Activated T-helper 1 cell treated with anti-CD3 and anti-CD28 coated beads, Interleukin-12 subunit alpha, Interleukin-12 subunit beta, Interleukin-2, Interleukin-4 antibody, amounts not matched to agents 30 ng/mL and 10 ng/mL and 1 ng/mL, durations not matched to agents 14 hours and 24 hours and 36 hours (primary cell): ENCODE measurements at places on chromosomes 6 and 20. TPM values are rescaled to one million over a fixed set of nuclear protein-coding genes. Genes with fewer than 3 reads are reported as not detected.

DNA sequence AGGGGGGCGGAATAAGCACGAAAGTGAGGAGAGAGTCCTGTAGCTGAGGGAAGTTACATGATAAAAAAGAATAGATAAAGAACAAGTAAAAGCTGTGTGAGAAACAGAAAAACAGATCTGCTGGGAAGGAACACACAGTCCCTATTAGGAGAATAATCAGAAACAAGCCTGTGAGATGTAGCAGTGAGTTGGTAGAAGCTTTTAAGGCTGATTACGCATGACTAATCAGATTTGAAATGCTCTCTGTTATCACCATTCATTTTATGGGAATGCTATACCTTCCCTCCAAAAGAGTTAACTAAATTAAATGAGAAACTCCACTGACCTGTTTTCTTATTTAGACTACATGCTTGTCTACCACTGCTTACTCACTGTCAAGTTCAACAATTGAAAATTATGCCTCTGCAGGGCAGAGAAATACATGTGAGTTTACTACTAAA lies 15.8 kb downstream of the REPS1 start:
- no peak for DNase-seq

DNA sequence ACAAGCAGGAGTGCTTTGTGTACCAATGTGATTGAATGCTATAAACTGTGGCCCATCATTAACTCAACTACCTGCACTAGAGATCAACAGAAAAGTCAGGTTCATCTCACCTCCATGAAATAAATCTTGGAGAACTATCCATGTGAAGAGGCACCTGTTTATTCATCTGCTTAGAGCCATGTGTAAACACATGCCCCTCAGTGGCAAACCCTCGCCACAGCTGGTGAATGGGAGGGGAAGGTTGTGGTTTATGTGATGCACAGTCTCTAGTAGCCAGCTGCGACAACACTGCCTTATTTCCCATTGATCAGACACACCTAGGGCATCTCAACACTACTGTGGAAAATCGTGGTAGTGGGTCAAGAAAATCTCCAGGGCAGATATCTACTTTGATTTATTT lies 640.2 kb downstream of the PTPRT start:
- no peak for DNase-seq

NINL gene
- total RNA-seq, result 2.0 and 2.5 TPM in 2 replicates

DNA sequence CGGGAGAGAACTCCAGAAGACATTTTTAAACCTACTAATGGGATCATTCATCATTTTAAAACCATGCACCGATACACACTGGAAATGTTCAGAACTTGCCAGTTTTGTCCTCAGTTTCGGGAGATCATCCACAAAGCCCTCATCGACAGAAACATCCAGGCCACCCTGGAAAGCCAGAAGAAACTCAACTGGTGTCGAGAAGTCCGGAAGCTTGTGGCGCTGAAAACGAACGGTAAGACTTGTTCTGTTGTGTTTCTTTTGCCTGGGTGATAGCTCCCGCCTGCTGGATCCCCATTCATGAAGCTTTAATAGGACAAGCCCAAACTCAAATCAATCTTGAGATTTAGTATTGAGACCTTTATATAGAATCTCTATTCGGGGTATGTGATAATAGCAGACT lies 4.2 kb downstream of the TNFAIP3 start:
- DNase-seq, result no peak

- no peak for DNase-seq
Measured at GRCh38 chr6:149045404-149045803, 272.1 kb upstream of the TAB2 start.

CCDC170 gene
- 0.15 TPM in 1 of 2 replicates, not detected in the other for total RNA-seq

TENT5A gene
- total RNA-seq, result 0.34 and 0.47 TPM in 2 replicates

DNA sequence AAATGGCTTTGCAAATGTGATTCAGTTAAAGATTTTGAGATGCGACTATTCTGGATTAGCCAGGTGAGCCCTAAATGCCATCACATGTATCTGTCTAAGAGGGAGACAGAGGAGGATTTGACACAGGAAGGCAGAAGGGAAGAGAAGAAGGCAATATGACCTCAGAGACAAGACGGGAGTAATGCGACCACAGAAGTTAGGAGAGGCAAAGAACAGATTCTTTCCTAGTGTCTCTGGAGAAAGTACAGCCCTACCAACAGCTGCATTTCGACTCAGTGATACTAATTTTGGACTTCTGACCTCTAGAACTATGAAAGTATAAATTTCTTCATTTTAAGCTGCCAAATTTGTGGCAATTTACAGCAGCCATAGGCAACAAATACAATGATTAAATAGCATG lies 24.2 kb upstream of the TPD52L1 start:
- DNase-seq, result no peak

DNA sequence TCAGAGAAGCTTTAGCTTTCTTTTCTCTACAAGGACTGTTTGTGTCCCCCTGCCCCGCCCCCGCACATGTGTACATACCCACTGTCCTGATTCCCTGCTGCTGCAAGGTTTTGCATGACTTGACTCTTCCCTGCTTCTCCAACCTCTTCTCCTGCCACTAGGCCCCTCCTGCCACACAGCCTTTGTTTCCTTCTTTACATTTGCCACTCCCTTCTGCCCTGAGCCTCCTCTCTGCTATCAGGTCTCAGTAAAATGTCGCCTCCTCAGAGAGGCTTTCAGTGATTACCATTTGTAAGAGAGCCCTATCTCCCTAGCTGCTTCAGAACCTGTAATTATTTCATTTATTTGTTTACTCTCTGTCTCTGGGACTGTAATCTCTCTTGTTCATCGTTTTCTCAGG lies 56.4 kb upstream of the VSTM2L start:
- no peak for DNase-seq

SUMO4 gene
- total RNA-seq, result 11.6 and 12.0 TPM in 2 replicates

SEMG1 gene
- not detected in 2 replicates for total RNA-seq

DNA sequence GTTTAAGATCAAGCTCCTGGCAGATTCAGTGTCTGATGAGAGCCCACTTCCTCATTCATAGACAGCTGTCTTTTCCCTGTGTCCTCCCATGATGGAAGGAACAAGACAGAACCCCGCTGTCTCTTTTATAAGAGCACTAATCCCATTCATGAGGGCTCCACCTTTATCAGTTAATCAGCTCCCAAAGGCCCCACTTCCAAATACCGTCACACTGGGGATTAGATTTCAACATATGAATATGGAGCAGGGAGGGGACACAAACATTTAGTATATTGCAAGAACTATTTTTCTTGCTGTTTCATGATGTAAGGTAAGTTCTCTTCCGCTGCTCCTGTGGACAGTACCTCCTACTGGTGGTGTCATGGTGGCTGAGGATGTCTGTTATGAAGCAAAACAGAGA lies 158.3 kb upstream of the IRAK1BP1 start:
- DNase-seq, result no peak

C2 gene
- total RNA-seq, result 0.88 and 1.6 TPM in 2 replicates

- no peak for DNase-seq
Measured at GRCh38 chr6:159602431-159603041, 90.5 kb downstream of the SOD2 start.

GRCh38 chr6:108497883-108498282 lies 62.8 kb upstream of the FOXO3 start:
- no peak for DNase-seq

- DNase-seq, result no peak
Measured at GRCh38 chr6:11621119-11621518, 83.6 kb downstream of the TMEM170B start.

- no peak for DNase-seq
Measured at GRCh38 chr6:41654151-41654697, 16.0 kb downstream of the MDFI start.

DNA sequence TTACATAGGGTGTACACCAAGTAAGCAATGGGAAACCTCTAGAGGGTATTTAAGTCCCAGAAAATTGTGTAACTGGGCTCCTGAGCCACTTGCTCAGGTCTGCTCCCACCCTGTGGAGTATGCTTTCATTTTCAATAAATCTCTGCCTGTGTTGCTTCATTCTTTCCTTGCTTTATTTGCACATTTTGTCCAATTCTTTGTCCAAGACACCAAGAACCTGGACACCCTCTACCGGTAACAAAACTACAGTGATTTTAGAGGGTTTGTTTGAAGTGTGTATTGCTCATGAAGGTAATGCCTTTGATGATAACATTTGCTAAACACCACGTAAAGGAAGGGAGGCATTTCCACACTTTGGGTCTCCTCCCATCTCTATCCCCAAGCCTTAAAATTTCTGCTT lies 46.2 kb downstream of the MYB start:
- DNase-seq, result no peak

SRC gene
- 6.2 and 6.4 TPM in 2 replicates for total RNA-seq

- DNase-seq, result no peak
Measured at GRCh38 chr6:168136001-168136400, 57.0 kb upstream of the FRMD1 start.

ARHGAP40 gene
- not detected in 2 replicates for total RNA-seq

DNA sequence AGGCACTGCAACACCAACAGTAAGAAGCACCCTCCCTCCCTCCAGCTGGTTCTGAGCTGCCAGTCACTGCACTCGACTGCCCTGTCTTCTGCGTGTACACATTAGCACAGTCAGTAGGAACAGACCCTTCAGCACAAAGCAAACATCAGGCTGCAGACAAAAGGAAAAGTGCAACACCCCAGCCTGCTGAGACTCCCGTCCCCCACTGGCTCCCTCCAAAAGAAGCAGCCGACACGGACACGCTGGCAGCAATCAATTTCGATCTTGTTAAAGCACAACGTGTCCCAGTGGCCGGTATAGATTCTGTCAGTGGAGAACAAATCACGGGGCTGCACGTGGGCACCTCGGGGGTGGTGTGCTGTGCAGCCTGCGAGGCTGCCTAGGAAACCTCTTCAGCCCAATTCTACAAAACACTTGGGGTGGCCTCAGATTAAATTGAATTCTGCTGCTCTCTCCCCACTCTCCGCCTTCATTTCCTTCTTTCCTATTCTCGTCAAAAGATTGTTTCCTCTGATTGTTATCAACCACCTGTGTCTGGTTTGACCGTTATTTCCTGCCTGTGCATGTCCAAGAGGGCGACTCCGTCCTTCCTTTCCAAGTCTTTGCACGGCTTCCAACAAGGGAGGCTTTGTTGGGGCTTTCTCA lies 38.7 kb downstream of the TRAF3IP2 start:
- no peak for DNase-seq

DNA sequence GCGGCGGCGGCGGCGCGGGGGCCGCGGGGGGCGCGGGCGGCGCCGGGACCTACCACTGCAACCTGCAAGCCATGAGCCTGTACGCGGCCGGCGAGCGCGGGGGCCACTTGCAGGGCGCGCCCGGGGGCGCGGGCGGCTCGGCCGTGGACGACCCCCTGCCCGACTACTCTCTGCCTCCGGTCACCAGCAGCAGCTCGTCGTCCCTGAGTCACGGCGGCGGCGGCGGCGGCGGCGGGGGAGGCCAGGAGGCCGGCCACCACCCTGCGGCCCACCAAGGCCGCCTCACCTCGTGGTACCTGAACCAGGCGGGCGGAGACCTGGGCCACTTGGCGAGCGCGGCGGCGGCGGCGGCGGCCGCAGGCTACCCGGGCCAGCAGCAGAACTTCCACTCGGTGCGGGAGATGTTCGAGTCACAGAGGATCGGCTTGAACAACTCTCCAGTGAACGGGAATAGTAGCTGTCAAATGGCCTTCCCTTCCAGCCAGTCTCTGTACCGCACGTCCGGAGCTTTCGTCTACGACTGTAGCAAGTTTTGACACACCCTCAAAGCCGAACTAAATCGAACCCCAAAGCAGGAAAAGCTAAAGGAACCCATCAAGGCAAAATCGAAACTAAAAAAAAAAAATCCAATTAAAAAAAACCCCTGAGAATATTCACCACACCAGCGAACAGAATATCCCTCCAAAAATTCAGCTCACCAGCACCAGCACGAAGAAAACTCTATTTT lies 2.0 kb downstream of the FOXC1 start:
- DNase-seq, result no peak

RHAG gene
- not detected in 2 replicates for total RNA-seq

DNA sequence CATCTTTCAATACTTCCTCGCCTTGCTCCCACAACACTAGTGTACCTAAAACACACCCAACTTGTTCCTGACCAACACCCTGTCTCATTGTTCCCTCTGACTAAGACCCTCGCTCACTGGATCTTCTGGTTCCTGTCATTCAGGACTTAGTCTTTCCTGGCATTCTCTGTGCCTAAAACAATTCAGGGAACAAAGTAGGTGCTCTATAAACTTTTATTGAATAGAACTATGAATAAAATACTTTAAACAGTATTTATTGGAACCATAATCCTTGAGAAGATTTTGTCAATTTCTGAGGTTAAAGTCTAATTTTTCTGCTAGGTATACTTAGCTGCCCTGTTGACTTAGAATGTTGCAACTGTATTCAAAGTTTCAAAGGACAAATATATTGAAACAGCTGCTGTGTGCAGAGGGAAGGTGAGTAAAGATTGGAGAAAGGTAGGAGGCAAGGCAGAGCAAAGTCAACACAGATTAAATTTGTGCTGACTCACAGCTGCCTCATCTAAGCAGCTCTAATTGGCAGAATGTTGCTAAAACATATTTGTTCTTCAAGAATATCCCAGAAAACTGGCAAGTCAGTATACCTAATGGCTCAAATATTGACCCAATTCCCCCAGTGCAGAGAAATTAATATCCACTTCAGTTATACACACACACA lies 37.6 kb downstream of the GSTA2 start:
- no peak for DNase-seq

GRCh38 chr6:28632326-28632851 lies 106.7 kb downstream of the GPX5 start:
- no peak for DNase-seq

DNA sequence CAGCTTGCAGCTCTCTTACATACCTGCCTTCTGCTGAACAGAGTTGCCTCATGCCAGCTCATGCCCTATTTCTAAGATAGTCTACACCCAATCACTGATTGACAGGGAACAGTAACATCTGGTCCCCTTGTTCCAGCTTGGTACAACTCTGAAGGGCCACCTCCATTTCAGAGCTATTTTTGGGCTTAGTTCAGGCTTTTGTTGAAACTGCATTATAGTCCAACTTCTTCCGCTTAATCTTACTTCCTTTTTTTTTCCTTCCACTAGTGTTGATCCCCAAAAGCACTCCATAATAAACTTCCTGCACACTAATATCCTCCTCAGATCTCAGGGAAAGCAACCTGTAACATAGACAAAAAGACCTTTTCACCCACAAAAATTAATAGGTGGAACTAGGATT lies 65.7 kb upstream of the TNFRSF21 start:
- no peak for DNase-seq

DNA sequence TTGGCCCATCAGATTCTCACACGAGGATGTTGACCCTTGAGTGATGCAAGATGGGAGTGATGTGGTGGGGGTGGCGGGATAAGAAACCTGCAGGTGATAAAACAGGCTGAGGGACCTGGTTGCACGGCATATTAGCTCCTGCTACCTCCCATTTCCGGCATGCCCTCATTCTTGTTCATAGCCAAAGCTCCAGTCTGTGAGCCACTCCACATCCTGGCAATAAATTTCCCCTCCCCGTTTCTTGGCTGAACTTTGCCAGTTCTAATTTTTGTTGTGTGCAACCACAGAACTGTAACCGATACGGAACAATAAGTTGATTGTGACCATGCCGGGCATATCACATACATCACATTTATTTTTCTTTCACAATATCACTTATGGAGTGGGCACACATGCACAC lies 41.6 kb upstream of the NFATC2 start:
- no peak for DNase-seq
